ENCODE measurements at places on chromosomes 7 and 10.

- DNase-seq = no peak
Observed at GRCh38 chr10:123909426-123909825, 17.8 kb upstream of the CPXM2 start.

DNA sequence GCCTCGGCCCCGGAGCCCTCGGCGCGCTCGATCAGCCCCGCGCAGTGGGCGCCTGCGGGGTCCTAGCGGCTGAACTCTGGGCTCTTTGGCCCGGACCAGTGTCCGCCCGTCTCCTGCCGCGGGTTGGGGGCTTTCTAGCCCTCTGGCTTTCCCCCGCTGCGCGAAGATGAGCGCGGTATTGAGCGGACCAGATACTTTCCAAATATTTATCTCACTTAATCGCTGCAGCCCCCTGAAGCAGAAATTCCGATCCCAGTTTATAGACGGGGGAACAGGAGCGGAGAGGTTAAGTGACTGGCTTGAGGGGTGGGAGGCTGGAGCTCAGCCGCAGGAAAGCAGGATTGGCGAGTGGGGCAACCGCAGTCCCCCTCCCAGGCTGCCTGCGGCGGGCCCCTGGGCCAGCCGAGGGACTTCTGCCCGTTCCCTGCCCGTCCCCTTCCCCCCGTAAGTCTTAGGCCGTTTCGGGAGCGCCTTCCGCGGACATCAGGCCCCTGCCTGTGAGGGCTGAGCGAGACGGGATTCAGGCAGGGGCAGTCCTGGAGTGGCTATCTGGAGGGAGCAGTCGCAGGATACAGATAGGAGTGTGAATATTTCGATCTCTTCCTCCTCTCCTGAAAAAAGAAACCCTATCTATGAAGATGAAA, 565 bp downstream of the STRIP2 start:
- no peak for DNase-seq

DNA sequence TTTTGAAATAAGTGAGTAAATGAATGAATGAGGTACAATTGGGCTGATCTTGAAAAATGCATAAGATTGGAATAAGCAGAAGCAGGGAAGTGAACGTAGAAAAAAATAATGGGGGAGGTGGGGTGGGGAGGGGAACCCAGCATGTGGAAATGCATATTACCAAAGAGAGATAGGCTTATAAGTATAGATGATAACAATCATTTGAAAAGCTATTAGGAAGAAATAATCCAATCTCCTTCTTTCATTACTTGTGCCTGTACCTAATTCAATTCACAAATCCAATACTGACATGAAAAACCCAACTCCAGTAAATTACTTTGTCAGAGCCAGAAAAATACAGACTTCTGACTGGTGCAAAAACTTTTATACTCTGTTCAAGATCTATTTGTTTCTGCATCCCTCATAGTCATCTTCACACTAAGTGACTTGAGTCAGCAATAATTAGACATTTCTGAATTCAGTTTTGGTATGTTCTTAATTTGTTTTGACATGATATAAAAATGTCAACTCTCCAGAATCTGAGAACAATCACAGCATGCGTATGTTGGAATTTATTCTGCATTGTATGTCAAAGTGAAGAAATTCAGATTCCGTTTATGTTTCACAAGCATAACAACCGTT, 99.2 kb downstream of the IQUB start:
- DNase-seq = no peak

DNA sequence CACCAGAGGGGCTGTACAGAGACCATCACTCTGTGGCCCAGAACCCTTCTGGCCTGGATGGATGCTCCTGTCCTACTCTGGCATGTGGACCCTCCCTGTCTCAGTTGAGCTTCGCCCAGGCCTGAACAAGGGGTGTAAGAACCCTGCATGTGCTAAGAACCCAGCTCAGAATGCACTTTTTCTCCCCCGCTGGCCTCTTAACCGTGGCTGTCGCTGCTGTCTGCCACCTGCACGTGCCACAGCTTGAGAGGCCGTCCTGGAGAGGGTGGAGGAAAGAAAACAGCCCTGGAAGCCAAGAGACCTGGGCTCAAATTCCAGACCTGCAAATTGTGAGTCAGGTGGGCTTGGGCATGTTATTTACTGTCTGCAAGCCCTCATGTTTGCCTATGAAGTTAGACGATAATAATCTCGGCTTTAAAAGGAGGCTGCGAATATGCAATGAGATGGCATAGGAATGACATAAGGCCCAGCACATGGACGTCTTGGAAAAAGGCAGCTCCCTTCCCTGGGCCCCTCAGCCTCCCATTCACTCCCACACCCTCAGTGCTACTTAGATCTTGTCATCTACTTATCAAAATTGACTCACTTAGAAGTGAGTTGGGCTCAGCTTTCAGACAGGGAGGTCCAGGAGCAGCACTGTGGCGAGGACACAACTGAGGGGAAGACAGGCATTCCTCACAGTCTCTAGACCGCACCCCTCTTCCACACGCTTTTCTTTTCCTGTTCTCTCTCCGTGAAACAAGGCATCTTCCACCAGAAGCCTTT, 31.4 kb downstream of the FIGNL1 start:
- no peak for DNase-seq

- DNase-seq = no peak
Observed at GRCh38 chr7:24381894-24382505, 98.0 kb downstream of the NPY start.

- DNase-seq = no peak
Observed at GRCh38 chr10:7082967-7083366, 327.9 kb downstream of the SFMBT2 start.

DNA sequence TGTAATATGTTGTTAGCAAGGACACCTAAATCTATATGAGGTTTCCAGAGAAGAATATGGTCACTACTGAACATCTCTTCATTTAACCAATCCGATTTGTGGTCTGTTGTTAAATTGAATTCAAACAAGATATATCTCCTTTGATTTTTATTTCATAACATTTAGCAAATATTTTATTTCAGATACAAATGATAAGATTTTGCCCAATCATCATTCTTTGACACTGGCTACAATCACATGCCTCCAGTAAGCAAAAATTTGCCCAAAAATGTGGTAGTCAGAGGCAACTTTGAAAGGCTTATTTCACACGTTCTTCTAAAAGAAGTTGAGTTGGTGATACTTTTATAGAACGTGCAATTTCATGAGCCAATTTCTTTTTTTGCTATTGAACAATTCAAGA, 44.7 kb upstream of the AGMO start:
- DNase-seq = no peak

DNA sequence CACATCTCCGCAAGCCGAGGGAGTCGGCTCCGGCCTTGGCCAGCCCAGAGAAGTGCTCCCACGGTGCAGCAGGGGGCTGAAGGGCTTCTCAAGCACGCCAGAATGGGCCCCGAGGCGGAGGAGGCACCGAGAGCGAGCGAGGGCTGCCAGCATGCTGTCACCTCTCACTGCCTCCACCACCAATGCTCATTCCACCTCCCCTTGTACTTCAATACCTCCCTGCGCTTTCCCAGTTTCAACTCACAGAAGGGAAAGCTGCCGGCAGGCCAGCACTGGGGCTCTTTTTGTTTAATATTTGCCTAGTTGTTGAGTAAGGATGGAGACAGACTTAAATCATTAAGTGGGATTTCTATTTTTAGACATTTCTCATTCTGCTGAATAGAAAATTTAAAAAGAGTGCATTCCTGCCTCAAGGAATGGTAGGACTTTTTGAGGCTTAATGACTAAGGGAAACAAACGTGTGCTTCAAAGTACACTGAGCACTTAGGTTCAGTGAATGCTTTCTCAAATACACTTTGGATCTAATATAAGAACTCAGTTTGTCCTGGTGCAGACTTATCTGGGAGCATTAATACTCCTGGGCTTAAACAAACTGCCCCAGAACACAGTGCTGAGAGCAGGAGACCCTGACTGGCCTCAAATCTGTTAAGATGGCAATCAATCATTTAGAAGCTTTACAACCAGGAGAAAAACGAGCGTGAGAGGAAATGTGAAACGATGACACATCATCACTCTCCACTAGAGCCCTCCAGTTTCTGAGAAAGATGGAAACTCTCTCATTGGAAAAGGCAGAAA, 131.2 kb downstream of the RALA start:
- DNase-seq = no peak

DNA sequence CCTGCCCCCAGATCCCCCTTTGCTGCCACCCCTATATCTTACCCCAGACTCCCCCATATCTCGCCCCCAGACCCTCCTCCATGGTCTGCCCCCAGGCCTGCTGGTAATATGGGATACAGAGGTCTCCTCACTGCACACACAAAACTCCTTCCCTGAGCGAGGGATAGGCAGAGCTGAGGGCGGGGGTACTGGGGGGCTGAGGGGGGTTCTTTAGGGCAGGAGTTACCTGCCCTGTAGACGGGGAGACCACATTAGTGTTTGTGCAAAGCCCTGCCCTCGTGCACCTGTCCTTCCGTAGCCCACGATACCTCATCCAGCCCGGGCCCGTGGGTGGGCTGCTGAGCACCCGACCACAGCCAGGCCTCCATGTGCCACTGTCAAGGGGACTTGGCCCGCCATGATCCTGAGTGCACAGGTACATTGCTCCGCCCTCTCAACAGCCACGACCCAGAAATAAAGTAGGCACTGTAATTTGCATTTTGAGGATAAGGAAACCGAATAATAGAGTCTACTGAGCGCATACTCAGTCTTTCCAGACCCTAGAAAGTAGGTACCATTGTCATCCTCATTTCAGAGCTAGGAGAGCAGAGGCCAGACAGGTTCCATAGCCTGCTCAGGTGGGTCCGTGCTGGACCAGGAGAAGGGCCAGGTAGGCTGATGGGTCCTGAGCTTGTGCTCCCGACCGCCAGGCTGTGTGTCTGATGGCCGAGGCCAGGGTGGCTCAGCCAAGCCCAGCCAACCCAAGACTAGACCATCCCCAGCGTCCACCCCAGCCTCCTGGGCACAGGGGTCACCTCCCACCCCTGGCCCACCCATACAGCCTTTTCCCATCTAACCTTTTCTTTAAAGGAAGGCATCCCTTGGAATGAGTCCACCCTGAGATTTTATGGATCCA, 115.2 kb downstream of the LHPP start:
- no peak for DNase-seq

- no peak for DNase-seq
Observed at GRCh38 chr10:21807180-21807579, 196.3 kb downstream of the DNAJC1 start.

- DNase-seq = no peak
Observed at GRCh38 chr7:127844707-127845331, 186.4 kb downstream of the LRRC4 start.

GRCh38 chr7:1250901-1251300, 18.2 kb downstream of the UNCX start:
- DNase-seq = no peak

DNA sequence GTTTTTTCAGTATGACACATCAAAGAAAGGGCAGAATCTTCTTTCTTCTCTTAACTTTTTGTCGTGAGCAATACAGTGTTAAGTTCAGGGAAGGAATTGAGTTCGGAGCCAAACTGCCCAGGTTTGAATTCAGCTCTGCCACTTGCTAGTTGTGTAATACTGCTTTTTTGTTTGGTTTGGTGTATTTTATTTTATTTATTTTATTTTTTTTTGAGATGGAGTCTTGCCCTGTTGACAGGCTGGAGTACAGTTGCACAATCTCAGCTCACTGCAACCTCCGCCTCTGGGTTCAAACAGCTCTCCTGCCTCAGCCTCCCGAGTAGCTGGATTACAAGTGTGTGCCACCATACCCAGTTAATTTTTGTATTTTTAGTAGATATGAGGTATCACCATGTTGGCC, 539.8 kb upstream of the GALNT17 start:
- DNase-seq = no peak

- no peak for DNase-seq
Observed at GRCh38 chr7:141697211-141697871, 4.6 kb downstream of the DENND11 start.

- no peak for DNase-seq
Observed at GRCh38 chr7:40700653-40701421, 566.0 kb downstream of the SUGCT start.

- DNase-seq = no peak
Observed at GRCh38 chr10:90865401-90865800, 6.4 kb upstream of the RPP30 start.

GRCh38 chr10:35015843-35016408, 74.2 kb downstream of the CUL2 start:
- no peak for DNase-seq

GRCh38 chr10:70804421-70804808, 11.3 kb upstream of the SGPL1 start:
- no peak for DNase-seq

DNA sequence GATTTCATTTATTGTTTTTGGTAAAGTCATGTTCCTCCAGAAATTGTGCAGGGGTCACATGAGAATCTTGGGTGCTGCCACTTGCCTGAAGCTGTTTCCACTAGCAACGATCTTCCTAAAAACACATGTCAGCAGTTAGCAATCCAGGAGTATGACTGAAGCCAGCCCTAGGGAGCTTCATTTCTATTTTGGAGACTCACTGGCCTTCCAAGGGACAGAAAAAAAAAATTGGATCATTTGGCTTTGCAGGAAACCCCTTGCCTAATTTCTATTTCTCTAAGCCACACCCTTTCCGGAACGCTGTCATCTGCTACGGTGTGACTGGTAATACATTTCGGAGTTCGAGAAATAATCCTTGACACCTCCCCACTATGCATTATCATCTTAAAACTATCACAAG, 204.7 kb downstream of the TAX1BP1 start:
- DNase-seq = no peak

DNA sequence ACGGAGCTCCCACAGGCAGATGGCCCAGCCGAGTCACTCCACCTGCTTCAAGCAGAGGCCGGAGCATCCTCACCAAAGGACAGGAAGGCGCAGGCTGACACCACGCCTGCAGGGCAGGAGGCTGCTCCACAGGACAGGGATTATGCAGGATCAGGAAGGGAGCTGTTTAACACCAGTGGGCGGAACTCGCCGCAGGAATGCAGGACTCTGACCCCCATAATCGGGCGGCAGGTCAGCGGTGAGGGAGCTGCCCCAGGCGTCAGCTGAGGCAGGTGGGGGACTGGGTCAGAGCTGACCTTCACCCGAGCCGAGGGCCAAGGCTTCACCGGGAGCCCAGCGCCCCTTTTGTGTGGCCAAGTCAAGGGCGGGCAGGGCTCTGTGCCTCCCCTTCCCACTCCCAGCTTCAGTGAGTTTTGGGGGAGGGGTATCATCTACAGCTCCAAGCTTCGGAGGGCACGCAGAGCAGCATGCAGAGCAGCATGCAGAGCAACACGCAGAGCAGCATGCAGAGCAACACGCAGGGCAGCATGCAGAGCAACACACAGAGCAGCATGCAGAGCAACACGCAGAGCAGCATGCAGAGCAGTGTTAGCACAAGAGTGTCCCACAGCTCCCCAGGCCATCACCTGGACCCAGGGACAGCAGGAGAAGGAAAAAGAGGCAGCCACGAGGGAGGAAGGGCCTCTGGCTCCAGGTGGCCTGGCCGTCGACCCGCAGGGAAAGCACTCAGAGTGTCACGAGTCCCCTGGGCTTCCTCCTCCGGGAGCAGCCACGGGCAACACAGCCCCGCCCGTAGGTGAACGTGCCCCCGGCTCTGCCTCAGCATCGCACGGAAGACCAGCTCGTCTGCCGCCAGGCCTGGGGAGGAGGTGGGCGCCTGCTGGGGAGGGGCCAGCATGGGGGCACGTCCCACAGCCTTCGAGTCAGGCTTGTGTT, 151.7 kb upstream of the PPP2R2D start:
- no peak for DNase-seq
